Naive B cell (primary cell): ENCODE measurements at places on chromosomes 3 and 15.

DNA sequence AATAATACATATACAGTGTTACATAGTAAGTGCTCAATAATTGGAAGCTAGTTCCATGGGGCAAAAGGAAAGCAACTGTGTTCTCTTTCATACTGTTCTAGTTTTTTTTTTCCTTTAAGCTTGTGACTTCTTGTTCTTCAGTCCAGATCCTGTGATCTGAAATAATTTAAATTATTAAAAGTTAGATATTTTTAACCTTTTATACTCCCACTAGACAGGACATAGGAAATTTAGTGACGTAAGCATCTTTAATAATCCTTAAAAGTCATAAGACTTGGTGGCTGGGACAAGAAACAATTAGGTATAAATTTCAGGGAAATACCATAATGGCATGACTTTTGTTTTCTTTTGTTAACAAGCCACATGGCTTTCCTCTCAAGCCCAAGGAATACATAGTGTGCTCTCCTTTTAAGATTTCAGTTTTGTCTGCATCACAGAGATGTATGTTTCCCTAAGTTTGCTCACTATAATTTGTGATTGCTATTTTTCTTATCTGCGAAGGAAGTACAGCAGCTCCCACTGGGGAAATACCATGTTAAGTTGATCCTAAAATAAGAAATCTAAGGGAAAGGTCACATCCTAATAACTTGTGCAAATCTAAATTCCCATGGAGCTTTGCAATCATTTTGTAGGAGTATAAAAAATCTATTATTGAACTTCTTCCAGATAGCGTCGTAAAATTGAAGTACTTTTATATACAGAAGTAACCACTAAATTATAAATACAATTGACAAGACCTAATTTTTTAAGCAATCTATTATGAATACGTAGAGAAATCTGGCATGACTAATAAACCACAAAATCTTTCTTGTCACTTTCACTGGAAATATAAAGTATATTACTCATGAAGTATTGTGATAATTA lies 30.1 kb downstream of the PPARG start:
- no peak for DNase-seq

DNA sequence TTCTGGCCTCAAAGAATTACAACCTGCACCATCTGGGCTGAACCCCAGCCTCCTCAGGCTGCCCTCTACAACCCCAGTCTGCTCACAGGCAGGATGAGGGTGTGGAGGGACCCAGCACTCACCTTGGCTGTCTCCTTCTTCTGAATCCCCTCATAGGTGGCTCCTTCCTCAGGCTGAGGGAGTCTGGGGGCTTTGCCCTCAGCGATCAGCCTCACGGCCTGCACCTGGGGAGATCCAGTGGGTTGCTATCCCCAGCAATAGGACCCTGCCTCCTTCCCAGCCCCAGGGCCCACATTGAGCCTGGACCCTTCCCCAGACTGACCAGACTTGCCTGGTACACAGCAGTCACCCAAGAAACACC lies 25.1 kb downstream of the ALDH1L1 start:
- no peak for DNase-seq

GRCh38 chr3:79366414-79366813 lies 401.4 kb downstream of the ROBO1 start:
- DNase-seq: no peak

DNA sequence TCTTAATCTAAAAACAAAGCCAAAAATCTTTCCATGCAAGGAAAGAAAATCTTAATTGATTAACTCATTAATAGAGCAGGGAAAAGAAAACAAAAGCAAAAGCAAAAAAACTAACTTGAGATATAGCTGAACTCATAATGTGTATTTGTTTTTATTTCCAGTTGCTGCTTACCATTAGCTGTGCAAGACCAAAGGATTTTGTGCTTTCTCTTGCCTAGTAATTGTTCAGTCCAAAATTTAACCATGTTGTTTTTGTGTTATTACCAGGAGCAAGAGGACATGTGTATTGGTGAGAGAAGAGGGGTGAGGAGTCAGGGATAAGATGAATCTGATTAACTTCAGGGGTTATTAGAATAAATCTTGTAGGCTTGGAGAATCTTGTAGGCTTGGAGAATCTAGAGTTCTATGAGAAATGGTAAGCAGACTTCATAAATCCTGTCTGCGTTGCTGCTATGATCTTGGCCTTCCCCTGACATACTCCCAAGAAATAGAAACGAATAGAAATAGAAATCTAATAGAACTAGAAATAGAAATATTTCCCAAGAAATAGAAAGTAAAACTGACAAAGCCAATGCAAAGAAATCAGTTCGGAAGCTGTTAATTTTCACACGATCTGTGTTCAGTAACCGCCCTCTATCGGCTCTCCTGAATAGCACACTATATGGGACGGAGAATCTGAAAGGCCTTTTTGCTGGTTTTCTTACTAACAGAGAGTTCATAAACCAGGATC lies 72.6 kb upstream of the TNFSF10 start:
- DNase-seq: peak; percentile 36

DNA sequence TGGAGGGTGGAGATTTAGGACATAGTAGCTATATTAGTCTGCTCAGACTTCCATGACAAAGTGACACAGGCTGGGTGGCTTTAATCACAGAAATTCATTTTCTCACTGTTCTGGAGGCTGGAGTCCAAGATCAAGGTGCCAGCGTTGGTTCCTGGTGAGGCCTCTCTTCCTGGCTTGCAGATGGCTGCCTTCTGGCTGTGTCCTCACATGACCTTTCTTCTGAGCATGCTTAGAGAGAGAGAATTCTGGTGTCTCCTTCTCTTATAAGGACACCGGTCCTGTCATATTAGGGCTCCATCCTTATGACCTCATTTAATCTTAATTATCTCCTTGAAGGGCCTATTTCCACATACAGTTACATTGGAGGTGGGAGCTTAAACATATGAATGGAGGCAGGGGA lies 14.9 kb upstream of the SHC4 start:
- no peak for DNase-seq

DNA sequence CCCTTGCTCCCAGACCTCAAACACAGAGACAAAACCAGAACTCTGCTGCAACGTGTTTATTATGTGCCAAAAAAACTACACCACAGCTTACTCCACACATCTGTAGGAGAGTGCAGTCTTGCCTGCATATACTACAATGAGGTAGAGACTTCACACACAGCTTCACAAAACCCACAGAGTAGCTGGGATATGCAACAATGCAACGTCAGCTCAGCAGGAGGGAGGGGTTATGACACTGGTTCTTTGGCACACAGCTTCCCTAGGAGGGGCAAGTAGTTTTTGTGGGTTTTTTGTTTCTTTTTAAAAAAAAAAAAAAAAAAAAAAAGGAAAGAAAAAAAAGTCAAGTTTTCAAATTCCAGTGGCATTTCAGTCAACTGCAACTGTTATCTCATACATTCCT lies 2.9 kb upstream of the RPS17 start:
- no peak for DNase-seq

GRCh38 chr3:59580499-59580898 lies 530.7 kb upstream of the CFAP20DC start:
- no peak for DNase-seq

GRCh38 chr3:119861681-119862080 lies 79.8 kb downstream of the NR1I2 start:
- no peak for DNase-seq

DNA sequence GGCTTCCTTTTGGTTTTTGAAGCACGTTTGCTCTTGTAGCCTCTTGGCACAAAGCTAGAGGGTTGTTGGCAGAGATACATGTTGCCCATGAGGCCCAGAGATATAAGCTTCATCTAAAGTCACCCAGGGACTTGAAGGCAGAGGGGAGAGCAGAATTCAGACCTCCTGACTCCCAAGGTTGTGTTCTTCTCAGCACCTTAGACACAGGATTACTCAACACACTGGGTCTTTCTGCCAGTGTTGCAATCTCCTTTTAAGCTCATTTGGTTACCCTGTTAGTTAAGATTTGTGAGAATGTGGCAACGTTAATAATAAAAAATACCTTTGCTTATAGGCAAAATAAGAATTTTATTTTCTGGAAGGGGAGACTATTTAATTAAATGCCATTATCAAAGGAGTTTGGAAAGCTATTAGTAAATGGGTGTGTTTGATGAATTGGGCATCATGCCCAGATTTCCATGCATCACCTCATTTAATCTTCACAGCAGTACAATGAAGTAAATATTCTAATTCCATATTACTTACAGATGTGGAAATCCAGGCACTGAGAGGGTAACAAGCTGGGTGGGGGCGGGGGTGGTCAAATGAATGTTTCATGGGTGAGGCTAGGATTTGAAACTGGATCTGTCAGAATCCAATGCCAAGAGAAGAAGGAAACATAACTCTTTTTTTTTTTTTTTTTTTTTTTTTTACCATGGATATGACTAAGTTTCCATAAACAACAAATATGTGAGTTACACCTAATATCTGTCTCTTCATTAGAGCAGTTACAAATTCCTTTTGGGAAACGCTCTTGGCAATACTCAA lies 183.3 kb downstream of the NR1D2 start:
- DNase-seq: no peak

DNA sequence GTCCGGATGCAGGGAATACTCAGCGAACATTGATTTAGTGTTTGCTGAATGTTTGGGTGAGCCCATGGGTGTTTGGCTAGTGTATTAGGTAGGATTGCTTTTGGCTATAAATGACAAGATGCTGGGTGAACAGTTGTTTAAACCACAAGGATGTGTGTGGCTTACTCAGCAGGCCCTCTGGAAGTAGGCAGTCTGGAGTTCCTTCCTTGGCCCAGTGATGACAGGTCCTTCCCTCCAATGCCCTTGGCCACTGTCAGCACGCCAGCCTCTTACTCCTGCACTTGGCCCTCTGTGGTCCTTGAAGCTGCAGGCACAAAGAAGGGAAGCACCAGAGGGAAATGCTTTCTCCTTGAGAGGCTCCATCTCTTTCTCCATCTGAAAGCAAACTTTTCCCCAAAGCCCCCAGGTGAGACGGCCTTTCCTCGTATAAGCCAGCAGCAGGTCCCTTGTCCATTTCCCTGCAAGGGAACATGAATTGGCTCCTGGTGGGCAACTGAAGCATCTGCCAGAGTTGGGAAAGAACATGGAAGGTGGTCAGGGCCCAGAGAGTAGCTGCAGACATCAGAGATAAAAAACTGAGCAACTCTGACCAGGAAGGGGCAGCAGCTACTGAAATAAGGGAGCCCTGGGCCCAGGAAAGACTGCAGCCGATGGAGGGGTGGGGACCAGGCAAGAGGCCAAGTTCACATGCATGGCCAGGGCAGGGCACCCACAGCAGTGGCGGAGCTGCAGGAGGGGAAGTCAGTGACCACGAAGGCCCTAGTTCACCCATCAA lies 105.0 kb downstream of the TPRA1 start:
- DNase-seq: no peak

GRCh38 chr3:190695225-190695624 lies 167.3 kb downstream of the GMNC start:
- no peak for DNase-seq

GRCh38 chr3:12959838-12960378 lies 113.3 kb downstream of the IQSEC1 start:
- peak; percentile 75 for DNase-seq

DNA sequence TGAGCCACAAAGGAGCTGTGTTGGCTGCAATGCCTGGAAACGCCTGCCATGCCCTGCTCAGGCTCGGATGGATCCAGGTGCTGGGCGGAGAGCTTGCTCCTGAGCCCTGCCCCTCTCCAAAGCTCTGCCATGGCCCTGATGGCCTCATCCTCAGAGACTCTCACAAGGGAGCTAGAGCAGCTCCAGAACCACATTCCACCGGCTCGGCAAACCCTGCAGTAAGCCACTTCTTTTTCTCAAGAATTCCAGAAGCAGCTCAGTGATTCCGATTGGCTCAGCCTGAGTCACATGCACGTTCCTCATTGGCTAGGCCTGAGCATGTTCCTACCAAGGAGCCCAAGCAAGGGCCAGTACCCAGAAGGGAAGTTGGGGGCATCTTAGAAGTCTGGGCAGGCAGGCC lies 24.8 kb downstream of the TPRA1 start:
- DNase-seq: no peak

GRCh38 chr15:40028853-40029252 lies 10.1 kb downstream of the SRP14 start:
- DNase-seq: no peak

- DNase-seq: no peak
Observed at GRCh38 chr15:101051291-101052030, 132.3 kb downstream of the LRRK1 start.

GRCh38 chr3:71436337-71436736 lies 147.2 kb downstream of the FOXP1 start:
- no peak for DNase-seq

- no peak for DNase-seq
Observed at GRCh38 chr3:125108833-125109535, 53.2 kb upstream of the HEG1 start.

GRCh38 chr15:101641894-101642293 lies 10.3 kb downstream of the TM2D3 start:
- DNase-seq: peak; percentile 32

DNA sequence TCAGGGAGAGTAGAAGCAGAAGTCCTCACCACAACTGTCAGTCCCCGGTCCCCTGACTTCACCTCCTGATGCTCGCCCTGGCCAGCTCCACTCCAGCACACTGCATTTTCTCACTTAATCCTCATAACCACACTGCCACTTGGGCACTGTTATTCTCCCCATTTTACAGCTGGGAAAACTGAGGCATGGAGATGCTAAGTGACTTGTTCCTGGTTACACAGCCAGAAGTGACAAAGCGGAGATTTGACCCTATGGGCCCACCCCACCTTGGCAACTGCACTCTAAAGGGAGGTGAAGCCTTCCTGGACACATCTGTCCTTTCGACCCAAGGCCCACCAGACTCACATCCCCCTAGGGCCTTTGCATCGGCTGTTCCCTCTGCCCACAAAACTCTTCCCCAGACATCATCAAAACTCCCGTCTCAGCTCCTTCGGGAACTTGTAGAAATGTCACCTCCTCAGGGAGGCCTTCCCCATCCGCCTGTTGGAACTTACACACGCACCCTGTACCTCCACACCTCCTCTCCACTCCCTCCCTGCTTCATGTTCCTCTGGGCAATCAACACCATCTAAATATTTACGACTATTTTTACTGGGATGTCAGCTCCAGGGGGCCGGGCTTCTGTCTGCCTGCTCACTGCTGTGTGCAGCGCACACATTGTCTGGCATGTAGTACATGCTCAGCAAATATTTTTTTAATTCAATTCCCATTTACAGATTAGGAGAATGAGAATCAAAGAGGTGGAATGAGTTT lies 3.1 kb downstream of the GRIP2 start:
- DNase-seq: no peak

DNA sequence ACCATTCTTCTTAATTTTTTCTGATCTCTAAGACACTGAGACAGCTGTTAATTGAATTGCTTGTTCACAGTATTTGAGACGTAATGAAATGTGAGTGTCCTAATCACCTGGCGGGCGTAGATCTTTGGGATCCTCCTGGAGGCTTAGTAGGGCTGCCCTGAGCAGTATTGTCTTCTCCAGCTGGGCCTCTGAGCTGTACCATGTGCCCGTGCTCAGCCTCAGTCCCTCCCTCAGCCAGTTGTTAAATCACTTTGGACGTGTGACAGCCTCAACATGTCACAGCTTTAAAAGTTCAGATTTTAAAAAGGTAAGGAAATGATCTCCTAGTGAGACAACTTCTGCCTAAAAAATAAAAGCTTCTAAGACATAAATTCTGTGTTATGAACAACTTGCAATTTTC lies 35.5 kb downstream of the IGF1R start:
- DNase-seq: no peak
